ENCODE measurements at places on chromosomes 1 and 21.

DNA sequence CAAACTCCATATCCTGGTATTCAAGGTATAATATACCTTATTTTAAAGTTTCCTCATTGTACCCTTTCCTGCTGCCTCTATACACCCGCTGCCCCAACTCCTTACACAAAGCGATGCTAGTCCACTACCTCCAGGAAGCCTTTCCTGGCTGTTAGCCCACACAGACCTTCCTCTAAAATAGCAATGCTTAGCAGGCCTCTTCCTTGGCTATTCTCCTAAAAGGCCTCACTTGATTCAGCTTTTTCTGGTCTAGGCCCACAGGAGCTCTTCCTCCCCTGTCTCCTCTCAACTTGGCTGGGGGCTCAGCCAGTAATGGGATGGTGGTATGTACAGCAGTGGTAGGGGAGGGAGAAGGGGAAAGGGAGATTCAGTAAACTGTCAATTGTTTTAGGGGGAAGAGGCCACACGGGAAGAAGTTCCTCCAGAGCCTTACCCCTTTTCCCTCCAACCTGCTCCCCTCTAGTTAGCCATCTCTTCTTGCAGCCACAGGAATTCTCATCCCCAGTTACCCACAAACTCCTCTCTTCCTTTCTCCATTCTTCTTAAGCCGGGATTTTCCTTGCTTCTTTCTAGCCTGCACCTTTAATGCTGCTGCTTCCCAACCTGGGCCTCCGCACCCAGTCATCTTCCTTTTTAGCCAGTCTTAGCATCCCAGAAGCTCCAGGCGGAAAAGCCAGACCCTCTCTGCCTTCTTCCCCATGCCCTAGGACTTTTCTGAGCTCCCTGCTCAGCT, 2.6 kb downstream of the LRRC41 start:
- peak; percentile 44 for DNase-seq

DNA sequence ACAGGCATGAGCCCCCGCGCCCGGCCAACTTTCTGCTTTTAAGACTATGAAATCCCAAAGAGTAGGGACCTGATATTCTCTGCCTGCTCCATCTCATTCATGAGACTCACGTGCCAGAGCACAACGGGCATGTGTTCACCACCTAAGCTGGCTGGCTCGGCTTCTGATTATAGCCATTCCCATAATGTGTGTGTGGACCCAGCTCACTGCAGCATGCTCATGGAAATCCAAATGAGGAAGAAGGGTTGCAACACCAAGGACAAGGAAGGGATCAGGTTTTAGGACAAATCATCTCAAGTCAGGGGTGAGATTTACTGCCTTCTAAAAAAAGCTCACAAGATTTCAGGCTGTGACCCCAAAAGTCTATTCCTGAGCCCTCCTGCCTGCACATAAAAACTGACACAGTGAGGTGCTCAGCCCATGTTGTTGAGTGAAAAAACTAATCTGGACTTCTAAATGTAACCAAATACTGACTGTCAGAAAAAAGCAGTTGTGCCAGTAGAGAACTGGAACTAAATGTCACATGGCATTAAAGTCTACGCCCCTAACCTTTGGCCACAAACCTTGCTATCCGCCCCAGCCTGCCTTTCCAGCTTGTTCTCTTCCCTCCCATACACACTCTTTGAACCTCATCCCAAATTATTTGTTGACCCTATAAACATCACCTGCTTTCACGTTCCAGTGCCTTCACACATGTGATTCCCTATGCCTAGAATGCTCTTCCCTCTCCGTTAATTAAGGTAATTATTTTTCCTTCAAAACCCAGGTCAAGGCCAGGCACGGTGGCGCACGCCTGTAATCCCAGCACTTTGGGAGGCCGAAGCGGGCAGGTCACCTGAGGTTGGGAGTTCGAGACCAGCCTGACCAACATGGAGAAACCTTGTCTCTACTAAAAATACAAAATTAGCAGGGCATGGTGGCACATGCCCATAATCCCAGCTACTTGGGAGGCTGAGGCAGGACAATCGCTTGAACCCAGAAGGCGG, 9.1 kb upstream of the COA7 start:
- no peak for DNase-seq

DNA sequence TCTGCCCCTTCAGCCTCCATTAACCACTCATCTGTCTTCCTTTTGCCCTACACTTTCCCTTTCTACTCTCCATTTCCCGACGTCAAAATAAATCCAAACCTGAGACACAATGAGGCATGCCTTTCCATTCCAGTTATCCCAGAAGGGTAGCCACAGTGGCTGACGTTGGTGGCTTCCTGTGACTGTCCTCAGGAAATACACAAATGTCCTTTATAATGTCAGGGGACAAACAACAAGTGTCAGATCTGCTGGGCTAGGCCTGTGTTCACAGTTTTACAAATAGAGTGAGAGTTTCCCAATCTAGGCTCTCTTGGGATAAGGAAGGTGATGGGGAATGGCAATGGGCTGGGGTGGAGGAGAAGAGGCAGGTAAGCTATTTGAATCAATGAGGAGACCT, 135.3 kb downstream of the BRINP2 start:
- no peak for DNase-seq

- DNase-seq, result no peak
Measured at GRCh38 chr1:155170101-155170785, 2.9 kb downstream of the KRTCAP2 start.

DNA sequence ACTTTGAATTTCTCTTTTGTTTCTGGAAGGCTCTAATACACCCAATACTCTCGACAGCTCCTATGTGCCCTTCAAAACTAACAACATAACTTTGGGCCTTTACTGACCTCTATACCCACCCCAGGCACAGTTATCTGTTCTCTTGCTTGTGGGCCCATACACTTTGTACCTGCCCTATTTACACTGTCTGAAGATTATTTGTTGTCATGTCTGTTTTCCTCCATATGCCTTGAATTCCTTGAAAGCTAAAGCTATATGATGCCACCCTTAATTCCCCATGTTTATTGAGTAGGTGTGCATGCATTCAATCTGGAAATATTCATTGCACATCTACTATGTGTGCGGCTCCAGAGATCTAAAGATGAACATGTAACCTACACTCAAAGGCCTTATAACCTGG, 267.6 kb downstream of the PLPP3 start:
- no peak for DNase-seq

DNA sequence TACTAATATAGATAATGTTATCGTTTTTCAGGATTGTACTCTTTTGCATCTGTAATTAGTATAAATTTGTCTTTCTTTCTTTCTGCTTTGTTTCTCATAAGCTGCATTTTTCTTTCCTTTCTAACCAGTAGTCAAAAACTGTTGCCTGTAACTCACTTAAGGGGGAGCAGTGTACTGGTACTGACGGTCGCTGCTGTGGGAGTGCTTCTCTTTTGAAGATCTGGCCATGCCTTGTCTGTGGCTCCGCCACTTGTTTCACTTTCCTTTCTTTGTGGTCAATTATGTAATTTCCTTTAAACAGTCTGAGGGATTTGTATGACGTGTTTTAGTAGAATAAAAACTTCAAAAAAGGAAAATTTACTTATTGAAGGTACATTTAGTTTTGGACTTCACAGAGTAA, 37.0 kb downstream of the MIA3 start:
- peak; percentile 30 for DNase-seq

DNA sequence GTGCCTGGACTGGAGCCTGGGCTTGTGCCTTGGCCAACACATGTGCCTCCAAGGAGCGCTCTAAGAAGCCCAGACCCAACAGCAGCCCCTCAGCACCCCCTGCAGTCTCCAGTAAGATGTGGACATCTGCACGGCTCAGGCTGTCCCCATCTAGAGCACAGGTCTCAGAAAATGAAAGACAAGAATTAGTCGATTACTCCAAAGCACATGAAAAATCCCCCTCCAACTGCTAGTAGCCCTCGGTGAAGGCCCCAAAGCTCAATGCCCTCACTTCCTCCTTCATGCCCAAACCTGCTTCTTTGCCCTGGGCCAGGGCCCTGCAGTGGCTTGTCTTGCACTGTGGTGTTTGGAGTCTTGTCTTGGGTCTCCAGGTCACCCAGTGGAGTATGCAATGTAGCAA, 21.9 kb upstream of the ERO1B start:
- DNase-seq, result no peak

GRCh38 chr1:176456795-176457194, 6.2 kb upstream of the PAPPA2 start:
- DNase-seq, result no peak

- no peak for DNase-seq
Measured at GRCh38 chr1:59705466-59706302, 109.1 kb upstream of the HOOK1 start.

DNA sequence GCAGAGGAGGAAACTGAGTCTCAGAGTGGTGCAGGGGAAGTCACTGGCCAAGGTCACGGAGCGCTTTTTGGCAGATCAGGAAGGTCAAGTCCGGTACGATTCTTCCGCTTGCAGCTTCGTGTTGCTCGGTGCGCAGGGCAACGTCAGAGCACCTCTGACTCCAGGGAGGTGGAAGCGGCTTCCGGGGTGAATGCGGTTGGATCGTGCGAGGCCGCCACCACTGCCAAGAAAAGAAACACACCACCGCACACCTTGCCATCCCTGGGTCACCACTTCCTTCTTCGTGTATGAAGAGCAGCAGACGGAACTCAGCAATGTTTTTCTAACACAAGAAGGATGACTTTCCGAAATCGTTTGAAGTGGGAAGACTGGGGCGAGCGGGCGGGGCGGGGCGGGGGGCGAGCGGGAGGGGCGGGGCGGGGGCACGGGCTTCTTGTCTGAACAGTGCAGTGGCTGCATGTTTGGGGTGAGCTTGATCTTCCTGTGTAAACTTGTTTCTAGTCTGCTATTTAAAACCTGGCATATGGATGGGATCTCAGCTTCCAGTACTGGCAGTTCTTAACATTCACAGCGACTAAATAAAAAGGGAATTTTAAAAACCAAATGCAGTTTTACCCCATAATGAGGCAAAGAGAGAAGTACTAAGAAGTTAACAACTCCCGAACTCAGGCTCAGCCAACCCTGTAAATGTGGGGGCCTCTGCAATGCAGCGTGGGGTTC, 300.0 kb downstream of the RRAGC start:
- peak; percentile 34 for DNase-seq

- no peak for DNase-seq
Measured at GRCh38 chr1:202130297-202130721, 7.6 kb downstream of the GPR37L1 start.

DNA sequence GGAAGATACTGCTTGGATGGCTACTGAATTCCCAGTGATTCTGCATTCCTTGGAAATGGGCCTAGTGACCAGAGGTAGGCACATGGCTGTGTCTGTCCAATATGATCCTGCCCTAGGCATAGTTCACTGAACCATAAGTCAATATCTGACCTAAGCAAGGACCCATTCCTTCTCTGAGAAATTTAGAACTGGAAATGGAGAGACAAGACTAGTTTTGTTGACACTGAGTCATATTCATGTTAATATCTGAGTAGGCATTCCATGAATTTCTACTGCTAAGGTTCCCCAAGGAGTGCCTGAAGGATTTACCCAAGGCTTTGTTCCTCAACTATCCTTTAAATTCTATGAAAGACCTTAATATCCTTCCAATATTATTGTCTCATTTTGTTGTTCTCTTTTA, 329.8 kb upstream of the BEND5 start:
- DNase-seq, result no peak

- peak; percentile 44 for DNase-seq
Measured at GRCh38 chr1:208242941-208243526, 1.1 kb downstream of the PLXNA2 start.

DNA sequence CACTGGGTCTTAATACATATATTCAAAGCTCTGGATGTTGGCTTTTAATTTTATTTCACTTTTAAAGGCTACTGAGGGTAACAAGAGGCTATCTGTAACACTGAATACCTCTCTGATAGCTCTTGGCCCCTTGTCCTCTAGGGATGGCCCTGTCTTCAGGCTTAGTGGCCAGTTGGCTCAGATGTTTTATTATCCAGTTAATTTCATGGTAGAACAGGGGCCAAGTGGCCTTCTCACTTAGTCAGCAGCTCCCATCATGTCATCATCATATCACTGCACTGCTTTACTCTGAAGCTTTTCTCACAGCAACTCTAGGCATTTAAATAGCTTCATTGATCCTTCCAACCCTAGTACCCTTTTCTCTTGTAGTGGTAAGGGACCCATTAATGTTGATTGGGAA, 40.2 kb upstream of the MACF1 start:
- DNase-seq, result no peak

- DNase-seq, result no peak
Measured at GRCh38 chr1:208280681-208281450, 36.7 kb upstream of the PLXNA2 start.

GRCh38 chr1:56120021-56120420, 459.3 kb downstream of the PLPP3 start:
- no peak for DNase-seq

GRCh38 chr1:156347331-156347730, 9.0 kb downstream of the TSACC start:
- no peak for DNase-seq

- no peak for DNase-seq
Measured at GRCh38 chr21:42063191-42063570, 7.9 kb upstream of the UMODL1 start.

- DNase-seq, result no peak
Measured at GRCh38 chr1:227390525-227390924, 72.2 kb upstream of the CDC42BPA start.

DNA sequence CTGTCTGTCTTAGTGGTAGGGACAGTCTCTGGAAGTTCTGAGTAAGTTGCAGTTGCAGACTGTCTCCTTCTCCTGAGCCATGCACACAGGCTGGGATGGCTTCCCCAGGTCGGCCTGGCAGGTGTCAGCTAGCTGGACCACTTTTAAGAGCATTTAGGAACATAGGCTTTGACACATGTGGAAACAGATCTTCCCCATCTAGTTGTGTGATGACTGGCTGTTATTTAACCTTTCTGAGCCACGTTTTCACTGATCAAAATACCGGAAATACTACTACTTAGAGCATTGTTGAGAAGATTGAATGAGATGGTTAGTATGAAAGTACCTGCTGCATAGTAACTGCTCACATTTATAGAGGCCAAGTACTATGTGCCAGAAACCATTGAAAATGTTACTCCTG, 6.2 kb upstream of the MAPKAPK2 start:
- DNase-seq, result no peak

DNA sequence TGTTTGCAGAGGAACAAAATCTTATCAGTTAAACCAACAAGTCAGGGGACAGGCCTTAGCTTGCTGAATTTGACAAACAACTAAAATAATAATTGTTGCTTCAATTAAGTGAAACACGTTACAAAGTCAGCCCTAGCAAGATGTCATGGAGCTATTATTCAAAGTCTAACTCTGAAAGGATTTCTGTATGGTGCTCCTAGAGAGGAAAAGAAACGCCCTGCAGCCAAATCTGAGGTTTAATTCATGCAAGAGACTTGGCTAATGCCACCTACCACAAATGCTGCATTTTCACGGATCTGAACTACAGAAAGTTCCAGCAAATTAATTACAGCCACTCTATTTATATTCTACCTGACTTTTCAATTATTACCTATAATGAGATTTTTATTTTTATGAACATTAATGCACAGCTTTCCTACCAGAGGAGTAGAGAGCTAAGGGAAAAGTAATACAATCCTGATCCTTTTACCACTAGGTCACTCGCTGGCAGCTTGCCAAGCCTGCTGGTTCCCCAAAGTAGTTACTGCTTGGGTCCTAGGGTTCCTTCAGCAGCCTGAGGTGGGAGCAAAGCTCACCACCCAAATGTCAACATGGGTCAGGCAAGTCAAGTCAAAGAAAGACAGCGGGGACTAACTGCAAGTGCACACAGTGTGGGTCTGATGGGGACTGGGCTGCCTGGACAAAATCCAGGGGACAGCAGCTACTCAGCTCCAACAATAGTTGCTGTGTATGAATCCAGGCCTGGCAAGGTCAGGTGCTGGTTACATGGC, 8.5 kb downstream of the COLGALT2 start:
- DNase-seq, result no peak

- DNase-seq, result no peak
Measured at GRCh38 chr1:41866285-41866684, 52.4 kb downstream of the HIVEP3 start.
